ENCODE measurements at places on chromosomes 13 and 19.

GRCh38 chr13:23578411-23579071 is 8.3 kb downstream of the TNFRSF19 start:
- DNase-seq, result peak; percentile 58

GRCh38 chr13:42039946-42040729 is 8.3 kb upstream of the DGKH start:
- DNase-seq, result peak; percentile 86

GRCh38 chr13:27194209-27194608 is 22.6 kb upstream of the USP12 start:
- DNase-seq, result no peak

GRCh38 chr19:40264314-40265054 is 20.7 kb downstream of the AKT2 start:
- no peak for DNase-seq

DNA sequence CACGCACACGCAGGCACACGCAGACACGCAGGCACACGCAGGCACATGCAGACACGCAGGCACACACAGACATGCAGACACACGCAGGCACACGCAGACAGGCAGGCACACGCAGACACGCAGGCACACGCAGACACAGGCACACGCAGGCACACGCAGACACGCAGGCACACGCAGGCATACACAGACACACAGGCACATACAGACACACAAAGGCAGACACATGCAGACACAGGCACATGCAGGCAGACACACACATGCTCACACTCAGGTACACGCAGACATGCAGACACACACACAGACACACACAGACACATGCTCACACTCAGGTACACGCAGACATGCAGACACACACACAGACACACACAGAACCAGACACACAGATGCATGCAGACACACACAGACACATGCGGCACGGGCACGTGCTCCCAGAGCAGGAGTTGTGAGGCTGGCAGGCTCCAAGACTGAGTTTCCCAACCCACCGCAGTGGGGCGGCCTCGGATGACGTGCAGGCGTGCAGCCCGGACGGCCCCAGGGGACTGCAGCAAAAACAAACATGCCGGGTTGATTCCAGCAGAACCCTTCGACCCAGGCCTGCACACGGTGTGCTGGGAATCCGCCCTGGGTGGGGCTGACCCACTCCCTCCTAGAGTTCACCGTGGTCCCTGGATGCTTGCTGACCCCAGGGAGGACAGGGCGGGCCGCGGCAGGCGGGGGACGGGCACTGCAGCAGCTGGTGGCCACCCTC is 100.0 kb downstream of the GADD45B start:
- DNase-seq, result no peak
